ENCODE measurements at places on chromosomes 16 and 17. TPM values are rescaled to one million over a fixed set of nuclear protein-coding genes. Genes with fewer than 3 reads are reported as not detected.

AXIN2 gene
- 4.9 TPM for total RNA-seq

CCR7 gene
- total RNA-seq, result 0.09 TPM

TBC1D3D gene
- 0.47 TPM for total RNA-seq

ATP2A1 gene
- total RNA-seq, result 0.09 TPM

RRAD gene
- total RNA-seq, result 0.45 TPM

CSH1 gene
- total RNA-seq, result not detected

SMTNL2 gene
- under 0.01 TPM for total RNA-seq

CANT1 gene
- 42.6 TPM for total RNA-seq

CLDN6 gene
- total RNA-seq, result not detected

SULT1A4 gene
- 5.4 TPM for total RNA-seq

PRCD gene
- 0.85 TPM for total RNA-seq

ADAMTS18 gene
- 6.6 TPM for total RNA-seq

CCDC43 gene
- 41.0 TPM for total RNA-seq

CLEC18B gene
- 0.18 TPM for total RNA-seq

KRT40 gene
- not detected for total RNA-seq

PRDM7 gene
- not detected for total RNA-seq

NOD2 gene
- total RNA-seq, result 0.56 TPM

SLC6A2 gene
- total RNA-seq, result not detected

ARL5C gene
- not detected for total RNA-seq

PPY gene
- total RNA-seq, result not detected

CDC6 gene
- 8.6 TPM for total RNA-seq

PRSS33 gene
- total RNA-seq, result not detected

NPW gene
- total RNA-seq, result 0.38 TPM

PERCC1 gene
- total RNA-seq, result not detected

KRT20 gene
- not detected for total RNA-seq

SEZ6 gene
- total RNA-seq, result not detected

ESRP2 gene
- under 0.01 TPM for total RNA-seq

CLEC10A gene
- 0.54 TPM for total RNA-seq

LRRC37A3 gene
- 3.2 TPM for total RNA-seq

CD300H gene
- not detected for total RNA-seq

NGFR gene
- total RNA-seq, result under 0.01 TPM

SGF29 gene
- total RNA-seq, result 9.2 TPM

ACLY gene
- 207 TPM for total RNA-seq

TBC1D10B gene
- total RNA-seq, result 34.5 TPM

ERI2 gene
- 13.2 TPM for total RNA-seq

DRC3 gene
- 1.3 TPM for total RNA-seq

GDPD3 gene
- 0.81 TPM for total RNA-seq

KCNH6 gene
- total RNA-seq, result not detected

HLF gene
- 0.18 TPM for total RNA-seq

TRIM47 gene
- total RNA-seq, result 34.9 TPM

SBK1 gene
- total RNA-seq, result 0.09 TPM

KCNJ18 gene
- not detected for total RNA-seq

RBBP6 gene
- total RNA-seq, result 12.4 TPM

PLEKHM1 gene
- total RNA-seq, result 16.2 TPM

FOXO3B gene
- total RNA-seq, result 2.2 TPM

TPSD1 gene
- not detected for total RNA-seq

TAC4 gene
- total RNA-seq, result not detected

TPSB2 gene
- not detected for total RNA-seq

TOB1 gene
- 3.6 TPM for total RNA-seq

EZH1 gene
- 14.7 TPM for total RNA-seq

CCDC200 gene
- total RNA-seq, result not detected

NPIPA8 gene
- 0.47 TPM for total RNA-seq

LPO gene
- not detected for total RNA-seq

TLCD3B gene
- 0.09 TPM for total RNA-seq

AANAT gene
- total RNA-seq, result not detected

GRAPL gene
- 40.6 TPM for total RNA-seq

Data from endothelial cell of coronary artery (primary cell).